Smooth muscle cell of the pulmonary artery (primary cell): ENCODE measurements at places on chromosomes 3 and 15. TPM values are rescaled to one million over a fixed set of nuclear protein-coding genes. Genes with fewer than 3 reads are reported as not detected.

ANAPC13 gene
- total RNA-seq = 47.3 and 89.1 TPM in 2 replicates

CIB2 gene
- 2.8 and 3.6 TPM in 2 replicates for total RNA-seq

CGNL1 gene
- total RNA-seq = 5.3 and 8.0 TPM in 2 replicates

SLC24A5 gene
- total RNA-seq = not detected in 2 replicates

CCR8 gene
- total RNA-seq = not detected in 2 replicates

NIT2 gene
- total RNA-seq = 13.6 and 18.3 TPM in 2 replicates
